Colonic mucosa (tissue), 4 donors: ENCODE measurements at places on chromosomes 11 and 22.

GRCh38 chr22:37157516-37158285 lies 8.0 kb upstream of the IL2RB start:
- no peak for DNase-seq

GRCh38 chr11:116823031-116823843 lies at the start of gene APOA4:
APOA4 (minus strand) TSS chr11:116823304; CDS start chr11:116823191, 113 bp downstream.
- no peak for DNase-seq

DNA sequence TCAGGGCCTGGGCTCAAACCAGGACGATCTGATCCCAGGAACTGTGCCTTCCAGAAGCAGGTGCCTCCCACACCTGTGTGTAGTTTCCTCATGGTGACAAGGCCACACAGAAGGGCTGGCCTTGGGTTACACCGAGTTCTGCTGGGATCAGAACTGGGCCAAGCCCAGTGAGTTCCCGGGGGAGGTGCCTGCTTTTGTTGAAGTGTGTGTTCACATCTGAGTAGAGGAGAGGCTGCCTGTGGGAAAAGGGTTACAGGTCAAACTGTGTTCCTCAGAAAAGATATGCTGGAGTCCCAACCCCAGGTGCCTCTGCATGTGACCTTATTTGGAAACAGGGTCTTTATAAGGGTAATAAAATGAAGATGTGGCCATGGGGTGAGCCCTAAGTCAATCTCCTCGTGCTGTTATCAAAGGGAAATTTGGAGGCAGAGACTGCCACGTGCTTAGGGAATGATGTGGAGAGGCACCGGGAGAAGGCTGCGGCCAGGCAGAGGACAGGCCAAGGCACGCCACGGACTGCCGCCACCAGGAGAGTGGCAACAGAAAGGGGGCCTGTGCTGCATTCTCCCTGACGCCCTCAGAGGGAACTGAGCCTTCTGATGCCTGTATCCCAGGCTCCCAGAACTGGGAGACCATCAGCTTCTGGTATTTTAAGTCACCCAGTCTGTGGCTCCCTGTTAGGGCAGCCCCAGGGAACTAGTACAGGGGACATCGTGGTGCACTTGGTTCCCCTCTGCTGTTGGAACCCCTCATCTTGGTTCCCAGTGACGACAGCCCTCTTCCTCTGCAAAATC lies 158.8 kb downstream of the CACNA1I start:
- no peak for DNase-seq

DNA sequence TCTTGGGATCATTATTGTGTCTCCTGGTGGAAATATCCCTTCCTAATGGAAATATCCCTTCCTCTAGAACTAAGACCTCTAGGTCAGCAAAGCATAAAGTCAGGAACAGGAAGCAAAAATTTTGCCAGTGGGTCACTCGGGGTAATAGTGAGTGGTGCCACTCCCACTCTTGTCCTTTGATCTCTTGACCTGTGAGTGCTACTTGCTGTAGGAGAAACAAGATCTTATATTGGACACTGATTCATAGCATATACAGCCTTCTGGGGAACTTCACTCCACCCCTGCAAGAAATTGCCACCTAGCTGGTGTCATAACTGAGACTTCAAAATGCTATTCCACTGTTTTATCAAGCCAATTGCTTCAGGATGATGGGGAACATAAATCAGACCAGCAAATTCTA lies 44.7 kb upstream of the TMEM45B start:
- no peak for DNase-seq

DNA sequence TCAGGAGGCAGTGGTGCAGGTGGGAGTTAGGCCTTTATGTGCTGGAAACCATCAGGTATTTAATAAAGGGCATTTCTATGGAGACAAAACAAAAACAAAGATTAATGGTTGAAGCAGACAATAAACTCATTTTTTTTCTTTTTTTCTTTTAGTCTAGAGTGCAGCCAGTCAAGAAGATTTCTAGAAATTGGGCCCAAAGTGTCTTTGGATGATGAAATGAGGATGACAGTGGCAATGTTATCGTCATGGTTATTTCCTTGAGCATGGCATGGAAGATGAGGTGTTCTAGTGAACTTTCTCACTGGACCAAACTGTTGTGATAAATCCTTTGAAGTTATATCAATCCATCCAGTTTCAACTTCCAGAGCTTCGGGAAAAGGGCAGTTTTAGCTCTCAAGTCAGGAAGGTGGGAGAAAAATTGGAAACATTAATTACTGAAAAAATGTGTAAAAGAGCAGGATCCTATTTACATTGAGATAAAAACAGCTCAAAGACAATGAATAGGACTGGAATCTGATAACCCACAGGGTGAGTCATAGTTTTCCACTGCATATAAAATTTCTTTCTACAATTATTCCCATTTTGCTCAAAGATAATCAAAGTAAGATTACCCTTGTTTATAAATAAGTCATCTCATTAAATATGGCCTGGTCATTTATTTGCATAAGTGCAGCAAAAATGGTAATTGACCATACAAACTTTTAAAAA lies 33.0 kb downstream of the PRR5L start:
- no peak for DNase-seq

GRCh38 chr22:49227670-49228069 lies 600.0 kb downstream of the BRD1 start:
- DNase-seq = no peak

- DNase-seq = peak; percentile 51
Observed at GRCh38 chr22:46738647-46739093, 618 bp upstream of the CERK start.

GRCh38 chr22:48371391-48371790 lies 1456.3 kb downstream of the BRD1 start:
- no peak for DNase-seq

- no peak for DNase-seq
Observed at GRCh38 chr11:86181379-86181778, 63.2 kb upstream of the EED start.

- no peak for DNase-seq
Observed at GRCh38 chr11:119687373-119688046, 41.5 kb downstream of the NECTIN1 start.

- DNase-seq = no peak
Observed at GRCh38 chr11:130645843-130646197, 197.4 kb downstream of the ADAMTS15 start.
